Stimulated activated CD8-positive, alpha-beta memory T cell treated with anti-CD3 and anti-CD28 coated beads, Interleukin-4, amount 100 ng/mL, for 4 hours (primary cell): ENCODE measurements at places on chromosomes 3 and 15.

DNA sequence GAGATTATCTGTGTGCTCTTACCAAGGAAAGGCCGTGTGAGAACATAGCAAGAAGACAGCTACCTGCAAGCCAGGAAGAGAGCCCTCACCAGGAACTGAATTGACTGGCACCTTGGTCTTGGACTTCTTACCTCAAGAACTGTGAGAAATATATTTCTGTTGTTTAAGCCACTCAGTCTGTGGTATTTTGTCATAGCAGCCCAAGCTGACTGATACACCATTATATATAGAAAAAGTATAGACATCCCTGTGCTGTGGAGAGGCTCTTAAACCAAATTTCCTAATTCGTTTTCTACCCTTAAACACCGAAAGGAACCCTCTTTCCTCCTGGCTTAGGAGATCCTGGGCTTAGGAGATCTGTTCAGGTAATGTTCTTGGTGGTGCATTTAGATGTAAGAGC is 44.8 kb downstream of the CGNL1 start:
- no peak for DNase-seq

DNA sequence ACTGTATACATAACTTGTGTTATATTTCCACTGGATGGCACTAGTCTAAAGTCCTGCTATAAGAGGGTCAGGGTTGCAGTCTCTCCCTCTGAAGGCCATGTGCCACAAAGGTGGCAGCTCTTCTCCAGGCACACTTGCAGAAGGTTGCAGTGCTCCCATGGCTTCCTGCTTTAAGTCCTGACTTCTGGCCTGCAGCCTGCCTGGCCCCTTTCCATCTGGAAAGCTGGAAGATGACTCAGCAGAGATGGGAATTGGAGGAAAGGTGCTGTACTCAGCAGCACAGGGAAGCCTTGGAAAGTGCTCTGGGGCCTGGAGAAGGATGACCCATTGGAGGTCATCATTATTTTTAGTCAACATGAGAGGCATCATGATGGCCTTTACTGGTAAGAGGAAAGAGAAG is 40.9 kb upstream of the MRPL3 start:
- no peak for DNase-seq

- no peak for DNase-seq
These were observed 448.0 kb downstream of the FOXP1 start for GRCh38 chr3:71135373-71136088.

DNA sequence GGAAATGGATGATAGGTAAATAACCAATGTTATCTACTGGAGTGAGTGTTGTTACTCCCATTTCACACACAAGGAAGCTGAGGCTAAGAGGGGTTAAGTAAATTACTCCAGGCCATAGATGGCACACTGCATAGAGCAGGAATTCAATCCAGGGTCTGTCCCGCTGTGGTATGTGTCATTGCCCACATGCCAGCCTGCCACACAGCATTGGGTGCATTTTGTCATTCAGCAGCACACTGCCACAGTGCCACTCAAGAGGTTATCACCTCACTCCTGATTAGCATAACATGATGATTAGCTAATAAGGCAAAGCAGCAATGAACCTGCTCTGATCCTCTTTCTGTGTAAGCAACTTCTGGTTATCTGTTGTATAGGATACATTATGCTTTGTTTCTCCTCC is 157.4 kb upstream of the CTNNB1 start:
- DNase-seq = no peak

- DNase-seq = no peak
These were observed 105.9 kb downstream of the B3GALNT1 start for GRCh38 chr3:160999274-160999673.

DNA sequence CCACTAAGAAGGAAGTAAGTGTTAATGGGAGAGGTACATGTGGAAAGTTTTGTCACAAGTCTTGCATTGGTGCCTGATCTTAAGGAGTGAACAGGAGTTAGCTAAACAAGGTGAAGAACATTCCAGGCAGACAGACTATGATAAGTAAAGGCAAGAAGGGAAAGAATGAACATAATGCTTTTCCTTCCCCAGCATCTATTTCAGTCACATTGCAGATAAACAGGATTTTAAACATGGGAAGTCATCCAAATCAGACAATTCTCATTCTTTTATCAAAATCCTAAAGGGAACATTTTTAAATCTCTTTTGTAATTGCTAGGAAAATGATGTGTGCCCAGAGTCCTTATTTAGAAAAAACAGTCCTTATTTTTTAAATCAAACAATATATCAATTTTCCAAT is 424.6 kb downstream of the FGF12 start:
- no peak for DNase-seq

DNA sequence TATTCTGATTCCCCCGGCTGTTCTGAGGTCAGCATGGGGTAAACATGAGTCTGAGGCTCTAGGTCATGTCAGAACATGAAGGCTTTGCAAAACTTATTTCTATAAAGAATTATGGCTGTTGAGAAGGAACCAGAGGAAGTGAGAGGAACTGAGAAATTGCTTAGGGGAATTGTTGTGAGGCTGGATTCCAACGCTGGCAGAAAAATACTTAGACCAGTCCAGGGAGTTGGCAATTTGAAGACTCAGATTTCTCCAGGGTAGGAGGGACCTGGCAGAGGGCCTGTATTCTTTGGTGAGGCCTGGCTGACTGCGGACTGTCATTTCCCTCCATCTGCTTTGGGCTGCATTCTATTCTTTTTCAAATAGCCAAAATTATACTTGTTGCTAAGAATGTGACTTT is 155.5 kb downstream of the PLD1 start:
- no peak for DNase-seq

DNA sequence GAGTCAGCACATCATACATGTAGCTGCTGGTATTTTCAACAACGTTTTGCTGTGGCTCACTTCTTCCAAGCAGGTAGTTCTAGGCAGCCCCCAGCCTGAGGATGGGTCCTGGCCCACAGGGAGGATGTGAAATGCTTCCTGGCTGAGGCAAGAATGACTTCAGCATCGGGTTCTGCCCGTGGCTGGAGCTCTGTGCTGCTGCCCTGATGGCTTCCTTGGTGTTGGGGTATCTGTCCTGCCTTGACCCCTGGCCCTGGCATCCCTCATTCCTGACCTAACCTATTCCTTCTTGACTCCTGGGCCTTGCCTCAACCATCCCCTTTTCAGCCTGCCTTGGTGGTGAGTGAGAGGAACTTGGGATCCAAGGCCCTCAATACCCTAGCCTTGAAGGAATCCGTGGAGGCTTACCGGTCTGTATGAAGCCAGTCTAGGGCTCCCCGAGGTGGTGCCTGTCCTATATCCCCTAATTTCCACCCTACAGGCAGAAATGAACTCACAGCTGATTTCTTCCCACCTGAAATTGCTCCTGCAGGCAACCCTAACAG is 300.6 kb downstream of the TLE3 start:
- no peak for DNase-seq

GRCh38 chr15:57283774-57284503 is 92.4 kb upstream of the CGNL1 start:
- DNase-seq = no peak

DNA sequence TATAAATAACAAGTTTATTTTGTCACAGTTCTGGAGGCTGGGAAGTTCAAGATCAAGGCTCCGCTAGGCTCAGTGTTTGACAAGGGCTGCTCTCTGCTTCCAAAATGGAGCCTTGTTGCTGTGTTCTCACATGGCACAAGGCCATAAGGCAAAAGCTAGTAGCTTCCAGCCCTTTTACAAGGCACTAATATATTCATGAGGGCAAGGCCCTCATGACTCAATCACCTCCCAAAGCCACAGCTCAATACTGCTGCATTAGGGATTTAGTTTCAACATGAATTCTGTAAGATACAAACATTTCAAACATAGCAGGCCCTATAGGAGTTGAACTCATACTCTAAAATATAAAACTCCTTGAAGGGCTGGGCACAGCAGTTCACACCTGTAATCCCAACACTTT is 30.2 kb downstream of the ZBTB11 start:
- DNase-seq = no peak

- no peak for DNase-seq
These were observed 201.1 kb upstream of the CADPS start for GRCh38 chr3:63076357-63076756.

DNA sequence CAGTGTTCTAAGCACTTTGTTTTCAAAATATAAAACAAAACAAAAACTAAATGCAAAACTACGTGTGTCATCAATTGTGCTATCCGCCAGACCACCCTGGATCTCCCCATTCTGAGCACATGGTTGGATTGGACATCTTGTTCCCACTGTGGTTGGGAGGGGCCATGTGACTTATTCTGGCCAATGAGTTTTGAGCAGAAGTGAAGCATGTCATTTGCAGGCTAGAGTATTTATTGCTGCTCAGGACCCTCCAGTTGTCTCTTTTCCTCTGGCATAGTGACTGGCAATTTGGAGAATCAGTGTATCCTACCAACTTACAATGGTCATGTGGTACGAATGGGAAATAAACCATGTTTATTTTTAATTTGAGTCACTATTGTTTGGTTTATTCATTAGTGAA is 70.2 kb upstream of the ST8SIA2 start:
- no peak for DNase-seq

DNA sequence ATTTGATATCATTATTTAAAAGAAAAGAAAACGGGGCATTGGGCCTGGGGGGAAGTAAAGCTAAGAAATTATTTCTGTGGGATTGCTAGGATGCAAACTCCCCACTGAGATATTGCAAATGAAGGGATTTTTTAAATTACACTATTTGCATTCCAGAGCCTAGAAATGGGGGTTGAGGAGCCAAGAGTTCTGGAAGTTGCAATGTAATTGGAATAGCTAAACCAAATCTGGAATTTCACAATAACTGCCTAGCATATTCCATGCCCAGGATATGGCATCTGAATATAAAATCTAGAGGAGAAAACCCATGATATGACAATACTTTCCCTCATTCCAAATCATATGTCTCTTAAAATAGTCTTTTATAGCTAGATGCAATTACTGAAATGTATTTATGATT is 93.0 kb downstream of the CADM2 start:
- DNase-seq = no peak

DNA sequence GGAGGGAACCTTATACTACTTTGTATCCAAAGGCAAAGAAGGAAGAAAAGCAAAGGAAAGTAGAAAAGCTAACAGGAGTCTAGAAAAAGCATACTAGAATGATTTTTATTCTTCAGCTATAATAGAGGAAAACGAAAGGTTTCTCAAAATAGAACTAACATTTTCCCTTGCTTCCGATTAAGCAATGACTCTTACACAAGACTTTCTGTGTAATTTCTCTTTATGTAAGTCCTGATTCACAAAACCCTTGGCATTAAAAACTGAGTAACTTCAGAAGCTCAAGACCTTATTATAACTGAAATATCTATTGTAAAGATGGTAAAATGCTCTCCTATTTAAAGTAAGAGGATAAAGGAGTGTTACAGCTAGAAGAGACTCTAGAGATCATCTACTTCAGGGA is 97.4 kb downstream of the DTWD1 start:
- no peak for DNase-seq

DNA sequence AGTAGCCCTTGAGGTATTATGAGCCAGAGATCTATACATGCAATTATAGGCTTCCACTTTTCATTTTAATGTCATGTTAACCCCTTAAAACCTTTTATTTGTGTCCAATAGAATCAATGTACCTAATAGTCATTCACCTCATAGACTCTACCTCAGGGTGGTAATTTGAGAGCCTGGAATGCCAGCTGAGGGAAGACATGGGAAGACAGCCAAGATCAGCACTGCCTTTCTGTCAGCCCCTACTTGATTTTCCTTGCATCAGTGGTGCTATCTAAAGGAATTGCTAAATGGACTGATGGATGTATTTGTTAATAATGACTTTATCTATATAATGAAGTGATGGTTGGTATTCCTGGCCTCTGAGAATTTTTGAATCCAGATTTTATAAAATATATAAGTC is 113.3 kb upstream of the GBE1 start:
- DNase-seq = no peak

- DNase-seq = no peak
These were observed 767 bp downstream of the GLT8D1 start for GRCh38 chr3:52704611-52705437.

DNA sequence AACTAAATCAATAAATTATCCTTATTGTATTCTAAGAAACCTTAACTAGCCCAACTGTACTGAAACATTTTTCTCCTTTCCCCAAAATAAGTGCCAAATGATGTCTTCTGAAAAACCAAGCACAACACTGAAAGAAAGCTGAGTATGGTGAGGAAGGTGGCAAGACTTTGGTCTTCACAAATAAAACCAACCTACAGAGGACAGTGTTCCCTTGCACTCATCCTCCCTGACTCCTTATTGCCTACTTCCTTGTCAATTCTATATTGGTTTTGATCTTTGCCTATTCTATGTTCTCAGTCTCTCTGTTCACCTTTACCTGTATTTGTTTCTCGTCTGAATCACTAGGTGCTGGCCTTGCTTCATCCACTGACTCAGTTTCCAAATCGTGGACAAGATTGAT is 490.1 kb upstream of the ZNF385D start:
- DNase-seq = no peak

- no peak for DNase-seq
These were observed 190.8 kb downstream of the PDCD6IP start for GRCh38 chr3:33989229-33989628.

- DNase-seq = no peak
These were observed 48.7 kb upstream of the WDR72 start for GRCh38 chr15:53808058-53808706.

DNA sequence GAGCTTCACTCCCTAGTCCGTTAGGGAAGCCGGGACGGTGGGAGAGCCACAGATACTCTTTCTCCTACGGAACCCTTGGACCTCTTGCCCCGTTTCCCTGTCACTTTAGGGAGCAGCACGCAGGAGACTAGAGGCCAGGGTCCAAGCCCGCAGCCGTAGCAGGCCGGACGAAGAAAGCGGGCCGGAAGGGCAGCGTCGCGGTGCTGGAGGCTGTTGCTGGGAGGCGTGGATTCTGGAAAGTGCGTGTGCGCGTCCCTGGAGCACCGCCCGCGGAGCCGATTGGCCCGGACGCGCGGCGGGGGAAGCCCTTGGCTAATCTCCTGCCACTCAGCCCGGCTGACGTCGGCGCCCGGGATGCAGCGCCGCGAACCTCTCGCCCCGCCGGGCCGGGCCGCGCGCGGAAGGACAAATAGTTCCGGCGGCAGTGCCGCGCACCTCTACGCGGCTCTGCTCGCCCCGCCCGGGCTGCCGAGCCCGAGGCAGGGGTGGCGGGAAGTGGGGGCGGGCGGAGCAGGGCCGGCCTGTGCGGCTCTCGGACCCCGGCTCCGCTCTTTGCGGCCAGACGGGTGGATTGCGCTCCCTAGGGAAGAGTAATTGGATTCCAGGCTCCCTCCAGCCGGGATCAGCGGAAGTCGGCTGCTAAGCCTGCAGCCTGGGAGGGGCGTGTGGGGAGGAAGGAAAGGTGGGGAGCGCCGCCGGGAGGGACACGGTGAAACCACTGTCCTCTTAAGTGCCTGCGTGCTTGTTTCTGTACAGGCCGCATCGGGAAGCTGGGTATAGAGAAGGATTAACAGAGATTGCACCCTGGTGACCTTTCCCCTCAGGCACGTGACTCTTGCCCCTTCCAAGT is 31.3 kb upstream of the TCF12 start:
- peak; percentile 56 for DNase-seq

DNA sequence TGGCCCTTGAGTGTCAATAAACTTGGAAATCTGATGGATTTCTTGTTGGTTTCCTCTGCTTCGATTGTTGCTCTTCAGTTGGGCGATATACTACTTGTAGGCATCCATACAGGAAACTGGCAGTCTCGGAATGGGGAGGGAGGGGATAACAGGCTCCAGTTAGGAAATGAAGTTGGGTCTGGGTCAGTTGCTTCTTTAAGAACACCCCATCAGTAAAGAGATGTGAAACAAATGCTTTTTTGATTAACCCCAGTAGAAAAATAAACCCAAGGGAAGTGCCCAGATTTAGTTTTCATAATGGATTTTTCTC is 681 bp downstream of the CHMP2B start:
- no peak for DNase-seq
